Pancreas (tissue), 10 donors: ENCODE measurements at places on chromosomes 16 and 17. TPM values are rescaled to one million over a fixed set of nuclear protein-coding genes. Genes with fewer than 3 reads are reported as not detected.

- no peak for DNase-seq
Observed at GRCh38 chr16:8431783-8432182, 158.5 kb downstream of the TMEM114 start.

- DNase-seq, result no peak
Observed at GRCh38 chr17:43772877-43773648, 5.7 kb downstream of the DUSP3 start.

DNA sequence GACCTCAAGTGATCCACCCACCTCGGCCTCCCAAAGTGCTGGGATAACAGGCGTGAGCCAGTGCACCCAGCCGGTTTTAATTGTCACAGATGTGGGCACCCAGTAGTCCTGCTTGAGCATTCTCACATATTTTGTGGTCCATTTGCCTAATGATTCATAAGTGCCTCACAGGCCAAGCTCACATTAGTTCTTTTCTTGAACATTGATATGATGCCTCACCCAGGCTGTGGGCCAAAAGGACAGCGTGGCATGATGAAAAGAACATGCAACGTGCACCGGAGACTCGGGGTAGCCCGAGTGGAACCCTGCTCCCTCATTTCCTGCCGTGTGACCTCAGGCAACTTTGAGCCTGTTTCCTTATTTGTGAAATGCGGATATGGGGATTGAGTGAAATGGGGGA lies 181.9 kb downstream of the SNX29 start:
- DNase-seq, result no peak

DNA sequence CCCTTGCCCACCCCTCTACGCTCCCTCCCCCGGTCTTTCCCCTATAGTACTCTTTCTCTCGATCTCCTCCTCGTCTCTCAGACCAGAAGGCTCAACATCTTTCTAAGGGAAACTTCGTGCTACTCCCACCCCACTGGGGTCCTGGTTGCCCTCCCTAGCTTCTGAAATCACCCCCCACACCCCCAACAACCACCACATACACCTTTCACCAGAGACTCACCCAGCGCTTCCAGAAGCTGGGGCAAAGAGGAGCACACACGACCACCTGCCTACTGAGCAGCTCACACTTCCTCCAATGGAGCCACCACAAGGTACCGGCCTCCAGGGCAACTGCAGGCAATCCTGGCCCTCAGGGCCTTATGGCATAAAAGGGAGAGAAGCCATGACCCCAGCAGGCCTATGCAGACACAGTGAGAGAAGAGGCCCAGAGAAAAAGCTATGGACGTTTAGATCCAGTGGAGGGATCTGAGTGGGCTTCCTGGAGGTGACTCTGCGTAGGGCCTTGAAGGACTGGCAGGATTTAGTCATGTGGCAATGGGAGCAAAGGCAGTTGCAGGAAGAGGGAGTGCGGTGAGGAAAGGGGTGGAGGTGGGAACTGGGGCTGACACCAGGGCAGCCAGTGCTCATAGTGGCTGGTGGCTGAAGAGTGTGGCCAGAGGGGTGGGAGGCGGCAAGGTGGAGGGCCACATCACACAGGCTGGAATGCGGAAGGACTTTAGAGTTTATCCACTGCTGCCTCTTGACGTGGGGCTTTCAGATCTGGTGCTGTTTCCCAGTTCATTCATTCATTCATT lies 12.1 kb upstream of the TMEM92 start:
- DNase-seq, result no peak

GRCh38 chr16:72856797-72857196 lies 191.1 kb downstream of the ZFHX3 start:
- DNase-seq, result no peak

DNA sequence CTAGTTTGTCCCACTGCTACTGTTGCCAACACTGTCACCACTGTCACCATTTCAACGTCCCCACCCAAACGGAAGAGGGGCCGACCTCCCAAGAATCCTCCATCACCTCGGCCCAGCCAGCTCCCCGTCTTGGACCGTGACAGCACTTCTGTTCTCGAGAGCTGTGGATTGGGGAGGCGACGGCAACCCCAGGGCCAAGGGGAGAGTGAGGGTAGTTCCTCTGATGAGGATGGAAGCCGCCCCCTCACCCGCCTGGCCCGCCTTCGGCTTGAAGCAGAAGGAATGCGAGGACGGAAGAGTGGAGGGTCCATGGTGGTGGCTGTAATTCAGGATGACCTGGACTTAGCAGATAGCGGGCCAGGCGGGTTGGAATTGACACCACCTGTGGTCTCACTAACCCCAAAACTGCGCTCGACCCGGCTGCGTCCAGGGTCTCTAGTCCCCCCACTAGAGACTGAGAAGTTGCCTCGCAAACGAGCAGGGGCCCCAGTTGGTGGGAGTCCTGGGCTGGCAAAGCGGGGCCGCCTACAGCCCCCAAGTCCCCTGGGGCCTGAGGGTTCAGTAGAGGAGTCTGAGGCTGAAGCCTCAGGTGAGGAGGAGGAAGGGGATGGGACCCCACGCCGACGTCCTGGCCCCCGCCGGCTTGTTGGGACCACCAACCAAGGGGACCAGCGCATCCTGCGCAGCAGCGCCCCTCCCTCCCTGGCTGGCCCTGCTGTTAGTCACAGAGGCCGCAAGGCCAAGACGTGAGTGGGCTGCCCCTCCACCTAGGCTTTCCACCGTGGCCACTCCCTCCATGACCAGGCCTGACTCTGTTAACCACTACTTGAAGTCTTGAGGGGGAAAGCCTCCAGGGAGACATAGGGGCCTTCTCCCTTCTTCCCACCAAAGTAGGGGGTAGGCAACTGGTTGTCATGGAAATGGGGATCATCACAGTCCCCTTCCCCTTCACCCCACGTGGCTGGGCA lies 9.0 kb upstream of the PHKG2 start:
- DNase-seq, result no peak

DNA sequence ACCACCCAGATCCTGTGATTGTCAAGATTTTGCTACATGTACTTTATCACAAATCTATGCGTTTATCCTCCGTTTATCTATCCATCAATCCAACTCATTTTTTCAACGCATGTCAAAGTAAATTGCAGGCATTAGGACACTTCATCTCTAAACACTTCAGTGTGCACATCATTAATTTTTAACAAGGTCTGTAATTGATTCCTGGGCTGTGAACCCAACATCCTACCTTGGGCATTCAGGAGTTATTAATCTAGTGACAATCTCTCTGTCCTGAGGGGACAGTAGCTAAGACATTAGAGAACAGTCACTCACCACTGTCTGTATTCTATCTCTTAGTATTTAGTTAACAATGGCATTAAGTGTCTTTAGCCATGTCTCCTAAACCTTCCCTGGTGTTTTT lies 264.7 kb downstream of the SOX9 start:
- no peak for DNase-seq

DNA sequence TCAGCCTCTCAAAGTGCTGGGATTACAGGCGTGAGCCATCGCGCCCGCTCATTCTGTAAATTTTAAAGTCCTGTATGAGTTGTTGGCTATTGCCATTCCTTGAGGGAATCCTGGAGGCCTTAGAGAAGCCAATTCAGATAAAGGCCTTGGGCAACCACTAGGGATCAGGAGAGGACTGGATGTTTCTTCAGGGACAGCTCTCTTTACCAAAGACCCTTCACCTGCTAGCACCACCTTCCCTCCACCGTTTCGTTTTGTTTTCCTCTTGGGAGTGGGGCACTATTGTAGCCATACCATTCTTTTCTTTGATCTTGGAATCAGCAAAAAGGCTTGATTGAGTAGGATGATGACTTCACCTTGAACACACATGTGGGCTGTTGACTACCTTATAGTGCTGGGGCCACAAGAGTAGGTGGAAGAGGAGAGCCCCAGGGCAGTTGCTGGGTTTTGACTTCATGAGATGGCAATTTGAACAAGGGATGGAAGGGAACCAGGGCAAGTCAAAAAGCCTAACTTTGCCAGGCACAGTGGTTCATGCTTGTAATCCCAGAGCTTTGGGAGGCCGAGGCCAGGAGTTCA lies 7.0 kb upstream of the ANKRD40CL start:
- no peak for DNase-seq

DNA sequence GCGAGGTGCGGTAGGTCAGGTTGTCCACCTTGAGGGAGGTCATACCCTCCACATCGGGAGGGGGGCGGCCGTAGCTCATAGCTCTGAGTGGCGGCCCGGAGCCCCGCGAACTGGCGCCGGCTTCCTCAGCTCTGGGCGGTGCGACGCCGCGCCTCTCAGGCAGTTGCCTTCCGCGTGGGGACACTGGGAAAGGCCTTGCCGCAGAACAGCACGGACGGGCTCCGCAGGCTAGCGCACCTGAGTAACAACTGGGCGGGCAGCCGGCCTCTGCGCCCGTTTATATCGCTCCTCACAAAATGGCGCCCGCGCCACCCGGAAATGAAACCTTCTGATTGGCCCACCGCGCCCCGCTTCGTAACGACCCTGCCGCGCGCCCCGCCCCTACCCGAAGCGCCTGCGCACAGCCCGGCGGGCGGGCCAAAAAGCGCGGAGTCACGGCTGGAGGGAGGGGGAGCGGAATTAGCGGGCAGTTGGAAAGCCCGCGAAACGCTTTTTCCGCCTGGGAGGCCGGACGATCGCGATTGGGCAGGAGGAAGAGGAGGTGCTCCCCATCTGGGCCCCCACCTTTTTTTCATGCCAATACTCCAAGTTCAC lies at the start of gene SRSF2:
SRSF2 (minus strand) TSS at position 250 of the 594 bp plus-strand sequence; CDS start at position 79, 171 bp downstream.
- peak; percentile 99 for DNase-seq

FOXL1 gene
- total RNA-seq, result 0.18 TPM
